ENCODE measurements at places on chromosomes 2 and 18.

DNA sequence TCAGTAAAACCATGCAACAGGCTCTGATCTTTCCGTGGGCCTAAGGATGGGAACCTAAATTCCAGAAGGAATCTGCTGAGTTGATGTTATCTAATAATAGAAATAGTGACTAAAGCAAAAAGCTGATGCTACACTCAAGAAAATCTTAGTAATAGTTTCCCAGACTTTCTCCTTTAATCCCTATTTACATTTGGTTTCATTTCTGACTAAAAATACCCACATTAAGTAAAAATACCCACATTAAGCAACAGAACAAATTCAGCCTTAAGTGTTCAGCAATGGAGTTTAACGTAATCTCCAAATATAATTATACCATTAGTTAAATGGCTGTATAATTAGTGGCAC is 50.3 kb downstream of the CCBE1 start:
- DNase-seq = no peak

DNA sequence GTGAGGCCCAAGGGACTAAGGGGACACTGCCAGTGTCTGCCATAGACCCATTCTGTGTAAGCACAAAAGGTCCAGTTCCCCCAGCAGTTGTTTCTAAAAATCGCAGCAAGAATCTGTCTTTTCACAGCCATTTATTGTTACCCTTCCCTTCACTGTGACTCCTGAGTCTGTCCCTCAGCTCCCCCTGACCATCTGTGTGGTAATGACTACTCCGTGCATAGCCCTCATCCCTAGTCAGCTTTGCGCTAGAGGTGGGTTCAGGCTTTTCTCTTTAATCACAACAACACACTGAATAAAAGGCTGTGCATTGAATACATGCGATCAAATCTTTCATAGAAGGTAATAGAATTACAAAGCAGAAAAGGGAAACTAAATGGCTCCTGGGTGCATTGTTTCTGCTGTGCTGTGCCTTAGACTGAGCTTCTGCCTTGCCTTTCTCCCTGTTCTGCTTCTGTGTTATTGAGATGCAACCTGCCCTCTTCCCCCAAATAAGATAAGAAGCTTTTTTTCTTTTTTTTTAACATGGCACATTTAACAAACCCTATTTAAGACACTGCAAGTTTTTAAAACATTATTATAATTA is 836.0 kb upstream of the CDH2 start:
- DNase-seq = no peak

DNA sequence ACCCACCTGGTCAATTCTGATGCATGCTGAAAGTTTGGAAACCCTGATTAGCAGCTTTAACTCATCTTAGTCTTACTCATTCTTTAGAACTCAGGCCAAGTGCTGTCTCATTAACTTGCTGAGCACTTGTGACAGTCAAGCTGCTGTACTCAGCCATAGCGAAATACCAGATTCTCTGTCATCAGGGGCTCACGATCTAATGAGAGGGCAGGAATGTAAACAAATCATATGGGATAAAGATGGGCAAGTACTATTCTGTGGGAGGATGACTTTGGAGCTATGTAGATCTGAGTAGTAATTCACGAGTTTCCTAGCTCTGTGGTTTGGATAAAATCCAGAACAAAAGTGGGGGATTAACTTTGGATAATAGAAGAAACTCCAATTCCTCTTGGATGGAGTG is 376.6 kb downstream of the HRH4 start:
- DNase-seq = no peak

DNA sequence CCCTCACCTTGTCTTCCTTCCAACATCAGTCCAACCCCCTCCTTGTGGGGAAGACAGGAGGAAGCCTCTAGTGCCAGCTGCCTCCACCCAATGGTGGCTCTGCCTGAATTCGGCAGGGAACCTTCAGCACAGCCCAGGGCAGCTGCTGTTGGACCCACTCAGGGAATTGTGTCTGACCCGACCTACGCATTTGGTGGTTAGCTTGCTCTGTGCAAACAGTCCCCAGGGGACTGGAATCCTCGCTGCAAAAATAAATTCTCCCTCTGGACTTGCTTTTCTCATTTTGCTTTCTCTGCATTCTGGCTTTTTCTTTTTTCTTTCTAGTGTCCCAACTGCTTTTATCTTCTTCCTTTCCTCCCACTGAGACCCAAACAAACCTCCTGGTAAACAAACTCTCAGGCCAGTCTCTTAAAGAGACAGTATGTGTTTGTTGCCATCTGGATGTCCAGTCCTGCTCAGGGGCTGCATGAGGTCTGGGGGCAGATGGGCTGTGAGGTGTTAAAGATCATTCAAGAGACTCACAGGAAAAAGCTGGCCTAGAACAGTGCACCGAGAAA is 137.7 kb upstream of the HAAO start:
- DNase-seq = no peak

DNA sequence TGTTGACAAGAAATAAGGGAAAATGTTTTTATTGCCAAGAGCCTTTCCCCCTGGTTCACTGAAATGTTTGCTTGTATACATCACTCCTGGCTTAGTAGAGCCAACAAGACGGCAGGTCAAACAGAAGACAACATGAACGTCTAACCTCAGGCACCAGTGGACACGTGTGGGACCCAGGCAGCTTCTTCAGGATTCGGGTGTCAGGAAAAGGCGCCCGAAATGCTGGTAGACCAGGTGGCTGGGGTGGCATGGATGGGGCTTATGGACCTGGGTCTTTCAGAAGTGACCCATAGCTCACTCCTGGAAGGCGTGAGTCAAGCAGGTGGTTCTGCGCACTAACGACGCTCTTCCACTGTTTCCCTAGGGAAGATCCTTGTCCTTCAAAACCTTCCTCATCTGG is 23.3 kb upstream of the NFATC1 start:
- no peak for DNase-seq

DNA sequence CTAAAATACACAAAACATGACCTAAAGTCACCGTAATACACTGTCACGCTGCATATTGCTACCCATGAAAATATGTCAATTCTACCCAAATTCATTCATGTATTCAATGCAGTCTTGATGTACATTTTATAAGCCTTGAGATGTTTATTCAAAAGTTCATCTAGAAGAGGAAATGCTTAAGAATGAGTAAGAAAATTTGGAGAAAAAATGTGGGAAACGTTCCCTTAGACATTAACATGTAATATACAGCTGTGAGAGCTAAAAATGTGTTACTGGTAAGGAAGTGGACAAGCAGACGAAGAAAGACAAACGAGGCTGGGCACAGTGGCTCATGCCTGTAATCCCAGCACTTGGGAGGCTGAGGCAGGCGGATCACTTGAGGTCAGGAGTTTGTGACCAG is 37.3 kb downstream of the THAP4 start:
- DNase-seq = no peak

DNA sequence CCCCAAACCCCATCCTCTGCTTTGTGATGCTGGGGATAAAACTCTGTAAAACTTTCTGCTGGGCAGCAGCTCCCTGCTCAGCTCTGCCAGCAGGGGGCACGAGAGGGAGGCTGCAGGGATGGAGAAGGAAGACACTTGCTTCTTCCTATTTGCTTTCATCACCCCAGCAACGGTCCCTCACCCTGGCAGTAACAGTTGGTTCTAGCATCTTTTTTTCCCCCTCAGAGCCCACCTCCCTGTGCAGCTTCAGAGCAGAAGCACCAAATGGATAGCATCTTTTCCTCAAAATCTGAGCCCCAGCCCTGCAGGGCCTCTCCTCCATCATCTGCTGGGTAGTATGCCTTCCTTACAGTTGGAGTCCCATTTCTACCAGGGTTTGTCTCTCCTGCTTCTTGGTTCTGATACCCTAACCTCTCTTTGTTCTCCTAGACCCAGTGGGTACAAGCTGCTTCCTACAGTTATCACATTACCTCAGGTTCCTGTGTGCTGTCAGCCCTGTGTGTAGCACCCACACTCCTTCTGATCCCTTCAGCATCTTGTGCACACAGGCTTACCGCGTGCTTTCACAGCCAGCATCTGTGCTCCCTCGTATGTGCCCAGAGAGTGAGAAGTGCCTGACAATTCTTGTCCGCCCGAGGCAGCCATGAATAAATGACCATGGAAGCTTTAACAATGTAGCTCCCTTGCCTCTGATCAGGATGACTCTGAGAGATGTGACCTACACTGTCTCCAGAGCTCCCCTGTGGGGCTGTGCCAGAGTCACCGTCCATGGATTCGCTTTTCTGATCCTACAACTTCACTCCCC is 14.5 kb downstream of the CKAP2L start:
- peak; percentile 68 for DNase-seq

DNA sequence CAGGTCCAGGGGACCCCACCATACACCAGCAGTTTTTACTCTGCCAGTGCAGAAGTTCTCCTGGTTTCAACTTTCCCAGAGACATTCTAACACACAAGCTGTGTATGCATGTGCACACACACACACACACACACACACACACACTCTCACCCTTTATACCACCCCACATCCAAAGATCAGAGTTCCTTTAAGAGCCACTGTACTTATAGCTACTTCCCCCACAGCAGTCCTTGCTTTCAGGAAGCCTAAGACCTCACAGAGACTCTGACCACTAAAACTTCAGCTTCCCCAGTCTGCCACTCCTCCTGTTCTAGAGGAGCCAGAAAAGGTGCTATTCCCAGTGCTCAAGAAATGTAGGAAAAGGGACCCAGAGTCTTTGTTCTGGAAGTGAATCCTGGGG is 107.8 kb downstream of the ZNF521 start:
- no peak for DNase-seq

GRCh38 chr2:52658598-52658997 is 1109.0 kb upstream of the CHAC2 start:
- no peak for DNase-seq

- DNase-seq = no peak
Measured at GRCh38 chr2:167342769-167343168, 454.5 kb downstream of the XIRP2 start.

DNA sequence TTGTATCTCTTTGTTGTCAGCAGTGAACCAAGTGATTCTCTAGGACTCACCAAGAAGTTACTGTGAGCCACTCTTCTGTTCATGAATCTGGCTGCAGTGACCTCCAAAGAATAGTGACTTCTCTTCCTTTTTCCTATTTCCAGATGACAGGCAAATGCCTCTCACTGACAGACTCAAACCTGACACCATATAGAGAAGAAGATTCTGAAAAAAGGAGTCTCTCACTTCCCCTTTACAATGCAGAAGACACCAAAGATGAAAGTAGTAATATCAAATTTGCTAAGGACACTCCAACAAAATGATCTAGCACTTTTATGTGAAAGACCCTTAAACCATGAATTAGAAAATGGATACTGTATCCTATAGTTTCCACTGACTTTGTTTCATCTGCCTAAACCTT is 44.4 kb upstream of the SETBP1 start:
- no peak for DNase-seq

GRCh38 chr18:5630900-5631413 is 87.2 kb upstream of the EPB41L3 start:
- no peak for DNase-seq

DNA sequence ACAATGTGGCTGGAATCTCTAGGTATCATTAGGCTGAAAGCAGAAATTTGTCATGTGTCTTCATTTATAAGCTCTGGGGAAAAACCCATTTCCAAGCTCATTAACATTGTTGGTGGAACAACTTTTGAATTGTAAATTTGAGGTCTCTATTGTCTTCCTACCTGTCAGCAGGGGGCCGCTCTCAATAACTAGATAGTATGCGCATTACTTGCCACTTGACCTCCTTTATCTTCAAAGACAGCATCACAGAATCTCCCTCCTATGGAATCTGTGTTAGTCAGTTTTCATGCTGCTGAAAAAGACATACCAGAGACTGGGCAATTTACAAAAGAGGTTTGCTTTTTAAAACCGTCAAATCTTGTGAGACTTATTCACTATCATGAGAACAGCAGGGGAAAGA is 223.1 kb downstream of the CALCRL start:
- DNase-seq = no peak

DNA sequence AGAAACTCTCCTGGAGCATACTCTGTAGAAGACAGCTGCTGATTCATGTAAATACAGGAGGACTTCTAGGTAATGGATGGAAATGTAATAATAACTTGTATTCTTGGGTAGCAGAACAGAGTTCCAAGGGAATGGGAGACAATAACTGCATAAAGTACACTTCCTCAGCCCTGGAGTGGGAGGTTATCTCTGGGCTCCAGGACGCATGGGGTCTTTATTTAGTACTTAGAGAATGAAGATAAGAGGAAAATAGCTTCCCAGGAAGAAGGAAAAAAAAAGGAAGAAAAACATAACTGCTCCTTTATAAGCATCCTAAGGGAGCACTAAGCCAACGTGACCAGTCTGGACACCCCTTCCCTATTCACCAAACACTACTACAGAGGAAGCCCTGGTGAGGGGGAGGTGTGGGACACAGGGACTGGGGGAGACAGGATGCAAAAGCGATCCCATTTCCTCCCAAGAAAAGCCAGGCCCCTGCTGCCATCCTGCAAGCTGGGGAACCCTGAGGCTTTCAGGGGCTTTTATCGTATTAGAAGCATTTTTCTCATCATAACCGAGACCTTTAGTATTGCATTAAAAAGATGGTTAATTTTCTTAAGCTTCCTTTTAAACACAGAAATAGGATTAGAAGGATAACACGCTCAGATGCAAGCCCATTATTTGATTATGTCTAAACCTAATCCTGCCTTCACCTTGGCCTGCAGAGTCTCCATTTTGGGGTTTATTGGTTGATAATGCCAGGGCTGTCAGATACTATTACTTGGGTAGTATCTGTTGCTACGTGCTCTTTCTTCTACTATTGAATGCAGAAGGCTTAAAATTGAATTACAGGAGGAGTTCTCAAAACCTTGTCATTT is 78.5 kb downstream of the KLF7 start:
- no peak for DNase-seq

- DNase-seq = no peak
Measured at GRCh38 chr2:121480826-121481225, 49.9 kb upstream of the RNU4ATAC start.

- DNase-seq = no peak
Measured at GRCh38 chr2:155218292-155218924, 519.9 kb downstream of the KCNJ3 start.

DNA sequence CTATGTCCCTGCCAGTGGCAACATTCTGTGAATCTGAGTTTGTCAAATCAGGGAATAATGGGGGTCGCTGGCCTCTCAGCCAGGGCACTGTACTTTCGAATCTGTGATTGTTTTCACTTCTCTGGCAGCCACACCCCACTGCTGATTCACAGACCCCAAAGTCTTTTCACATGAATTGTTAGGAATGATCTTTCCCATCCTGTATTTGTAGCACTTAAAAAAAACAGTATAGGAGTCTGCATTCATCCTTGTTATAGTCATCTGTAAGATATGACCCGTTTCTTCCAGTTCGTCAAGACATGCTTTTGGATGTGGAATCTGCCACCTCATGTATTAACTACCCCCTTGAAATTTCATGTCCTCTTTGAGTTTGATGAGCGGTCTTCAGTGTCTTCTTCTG is 928 bp downstream of the NAGK start:
- no peak for DNase-seq

Measured in stimulated activated naive CD4-positive, alpha-beta T cell (primary cell).